ENCODE measurements at places on chromosomes 3 and 15. TPM values are rescaled to one million over a fixed set of nuclear protein-coding genes. Genes with fewer than 3 reads are reported as not detected.
A peak's percentile ranks its signal among the peaks of the same experiment; 100 is the strongest.

IGDCC3 gene
- polyA plus RNA-seq = 0.48 TPM

SLC9A9 gene
- polyA plus RNA-seq = 22.7 TPM

DUOXA2 gene
- 0.17 TPM for polyA plus RNA-seq

SLC2A2 gene
- polyA plus RNA-seq = not detected

C3orf20 gene
- not detected for polyA plus RNA-seq

TRH gene
- polyA plus RNA-seq = 0.54 TPM

POLR2M gene
- 47.1 TPM for polyA plus RNA-seq

PIF1 gene
- 0.99 TPM for polyA plus RNA-seq

DNA sequence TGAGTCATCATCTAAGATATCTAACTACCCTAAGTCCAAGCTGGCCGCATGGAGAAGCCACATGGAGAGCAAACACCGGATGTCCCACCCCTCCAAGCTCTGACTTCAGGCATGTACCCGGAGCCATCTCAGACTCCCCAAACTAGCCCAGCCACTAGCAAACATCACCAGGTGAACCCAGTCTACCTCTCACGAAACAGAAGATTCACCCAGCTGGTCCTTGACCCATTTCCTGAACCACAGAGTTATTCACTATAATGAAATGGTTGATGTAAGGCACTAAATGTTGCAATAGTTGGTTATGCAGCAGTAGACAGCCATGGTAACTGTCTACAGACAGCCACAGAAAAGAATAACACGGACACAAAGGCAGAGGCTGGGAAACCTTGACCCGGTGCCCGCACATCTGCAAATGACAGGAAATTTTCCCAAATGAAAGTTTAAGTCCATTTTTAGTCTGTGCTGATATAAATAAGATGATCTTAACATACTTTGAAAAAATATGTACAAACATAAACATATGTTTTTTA lies 265.5 kb upstream of the ATP10A start:
- no peak for DNase-seq

GRCh38 chr15:89327113-89327512 lies 7.5 kb downstream of the POLG start:
- DNase-seq = no peak

GRCh38 chr3:194174406-194174805 lies 38.5 kb downstream of the HES1 start:
- DNase-seq = no peak

DNA sequence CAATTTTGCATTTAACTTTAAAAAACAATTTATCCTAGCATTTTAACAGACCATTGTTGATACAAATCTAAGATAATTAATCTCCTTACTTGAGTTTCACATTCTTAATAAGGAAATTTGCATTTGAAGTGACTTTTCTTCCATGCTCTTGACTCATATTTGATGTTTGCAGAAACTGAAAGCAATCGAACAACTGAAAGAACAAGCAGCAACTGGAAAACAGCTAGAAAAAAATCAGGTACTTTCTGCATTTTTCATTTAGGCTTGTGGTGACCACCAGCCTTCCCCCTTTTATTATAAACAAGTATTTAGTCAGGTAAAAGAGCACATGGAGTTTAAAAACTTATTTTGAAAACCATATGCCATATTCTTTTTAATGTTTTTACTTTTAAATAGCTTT lies 20.1 kb upstream of the SELENOT start:
- DNase-seq = no peak

DNA sequence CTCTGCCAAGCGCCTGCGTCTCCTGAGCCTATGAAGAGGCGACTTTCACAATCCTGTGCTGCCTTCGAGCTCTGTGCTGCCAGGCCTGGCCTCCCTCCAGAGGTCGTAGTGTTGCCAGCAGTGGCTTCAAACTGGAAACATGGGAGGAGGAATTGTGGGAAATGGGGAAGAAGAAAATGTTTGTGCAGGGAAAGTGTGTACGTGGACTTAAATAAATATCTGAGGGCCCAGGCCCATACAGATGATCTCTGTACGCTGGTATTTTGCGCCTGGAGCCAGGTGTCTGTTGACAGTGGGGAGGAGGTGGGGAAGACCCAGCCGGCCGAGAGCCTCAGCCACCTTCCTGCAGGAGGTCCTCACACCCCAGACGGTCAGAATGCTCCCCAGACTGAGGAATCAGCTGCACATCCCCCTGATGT lies 44.6 kb downstream of the ZBTB38 start:
- peak; percentile 91 for DNase-seq

GRCh38 chr3:66098436-66098835 lies 59.7 kb upstream of the MAGI1 start:
- DNase-seq = no peak

- peak; percentile 1 for DNase-seq
These were observed 70.4 kb downstream of the CPN2 start for GRCh38 chr3:194280777-194281176.

DNA sequence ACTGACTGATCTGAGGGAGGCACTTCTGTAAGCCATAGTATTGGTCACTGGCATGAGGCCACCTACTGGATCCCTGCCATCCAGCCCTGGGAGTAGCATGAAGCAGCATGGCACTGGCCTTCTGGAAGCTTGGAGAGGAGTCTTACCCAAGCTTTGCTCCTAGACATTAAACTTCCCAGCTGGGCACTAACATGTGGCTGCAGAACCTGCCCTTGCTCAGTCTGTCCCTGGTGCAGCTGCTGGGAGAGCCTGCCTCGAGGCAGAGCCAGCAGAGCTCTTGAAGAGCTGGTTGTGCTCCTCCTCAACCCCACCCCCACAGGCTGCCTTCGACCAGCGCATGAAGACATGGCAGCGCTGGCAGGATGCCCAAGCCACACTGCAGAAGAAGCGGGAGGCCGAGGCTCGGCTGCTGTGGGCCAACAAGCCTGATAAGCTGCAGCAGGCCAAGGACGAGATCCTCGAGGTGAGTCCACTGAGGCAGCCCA lies 17.1 kb upstream of the SNX22 start:
- peak; percentile 66 for DNase-seq

GRCh38 chr15:92503889-92504288 lies 110.2 kb downstream of the ST8SIA2 start:
- DNase-seq = no peak

DNA sequence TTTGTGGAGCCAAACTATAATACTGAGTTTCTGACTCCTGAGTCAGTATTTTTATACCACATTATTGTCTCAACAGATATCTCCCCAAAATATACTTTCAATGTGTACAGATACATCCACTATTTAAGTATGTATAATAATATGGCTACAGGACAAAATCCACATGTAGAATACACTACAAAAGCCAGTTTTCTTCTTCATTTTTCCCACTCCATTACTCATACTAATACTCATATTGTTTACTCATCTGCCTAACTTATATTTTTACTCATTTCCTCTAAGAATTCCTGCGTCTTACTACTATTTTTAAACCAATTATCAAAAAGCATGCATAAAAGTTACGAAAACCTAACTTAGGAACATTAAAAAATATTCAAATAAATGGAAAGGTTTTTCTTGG lies 440.8 kb downstream of the ZNF385D start:
- DNase-seq = no peak

DNA sequence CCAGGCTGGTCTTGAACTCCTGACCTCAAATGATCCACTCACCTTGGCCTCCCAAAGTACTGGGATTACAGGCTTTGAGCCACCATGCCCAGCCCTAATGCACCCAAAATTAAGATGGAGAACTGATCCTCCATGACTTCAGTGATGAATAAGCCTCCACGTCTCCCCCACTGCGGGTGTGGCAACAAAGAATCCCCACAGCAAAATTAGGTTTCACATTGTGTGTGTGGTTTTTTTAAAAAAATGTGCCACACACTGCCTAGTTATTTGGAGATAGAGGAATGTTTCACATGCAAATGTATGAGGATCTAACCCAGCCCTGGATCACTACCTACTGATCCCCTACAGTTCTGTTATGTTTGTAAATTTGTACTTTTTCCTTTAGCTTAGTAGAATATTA lies 17.3 kb downstream of the HDAC11 start:
- no peak for DNase-seq

GRCh38 chr3:155218462-155218861 lies 75.0 kb downstream of the STRIT1 start:
- DNase-seq = no peak

GRCh38 chr3:13308380-13308801 lies 111.7 kb downstream of the NUP210 start:
- no peak for DNase-seq

DNA sequence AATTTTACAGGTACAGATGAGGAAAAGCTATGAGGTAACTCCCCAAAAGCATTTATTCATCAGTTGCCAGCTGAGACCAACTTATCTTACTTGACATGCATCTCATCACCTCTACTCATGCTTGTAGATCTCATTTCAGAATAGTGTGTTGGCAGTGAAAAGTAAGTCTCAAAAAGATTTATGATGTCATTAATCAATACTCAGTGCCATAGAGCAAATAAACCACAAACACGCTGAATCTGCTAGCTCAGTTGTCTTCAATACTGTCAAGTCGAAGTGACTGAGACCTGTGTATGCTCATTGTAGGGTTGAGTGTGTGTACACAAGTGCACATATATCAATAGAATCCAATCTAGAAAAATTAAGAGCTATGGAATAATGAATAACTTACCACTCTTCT lies 413.5 kb downstream of the CNTN3 start:
- no peak for DNase-seq

DNA sequence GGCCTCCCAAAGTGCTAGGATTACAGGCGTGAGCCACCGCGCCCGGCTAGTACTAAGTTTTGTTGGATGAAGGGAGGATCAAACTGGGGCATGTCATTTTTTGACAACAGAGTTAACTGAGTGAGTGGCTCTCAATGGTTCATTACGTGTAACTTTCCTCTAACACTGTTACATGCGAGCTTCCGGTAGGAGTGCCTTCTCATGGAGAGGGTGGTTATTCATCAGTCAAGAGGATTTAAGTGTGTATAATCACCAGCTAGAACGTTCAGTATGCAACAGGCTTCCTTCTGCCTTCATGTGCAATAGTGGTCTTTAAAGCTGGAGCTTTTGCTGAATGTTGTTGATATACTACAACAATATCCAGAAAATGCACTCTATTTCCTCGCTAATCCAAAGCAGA lies 19.1 kb upstream of the GOLGA8A start:
- no peak for DNase-seq

- no peak for DNase-seq
These were observed 384.4 kb upstream of the C2CD4B start for GRCh38 chr15:62549345-62549970.

GRCh38 chr3:147364771-147365170 lies 41.6 kb downstream of the ZIC4 start:
- no peak for DNase-seq

- no peak for DNase-seq
These were observed 175.0 kb downstream of the PDZRN3 start for GRCh38 chr3:73449774-73450173.

GRCh38 chr3:189936201-189936945 lies 184.3 kb downstream of the P3H2 start:
- DNase-seq = no peak

DNA sequence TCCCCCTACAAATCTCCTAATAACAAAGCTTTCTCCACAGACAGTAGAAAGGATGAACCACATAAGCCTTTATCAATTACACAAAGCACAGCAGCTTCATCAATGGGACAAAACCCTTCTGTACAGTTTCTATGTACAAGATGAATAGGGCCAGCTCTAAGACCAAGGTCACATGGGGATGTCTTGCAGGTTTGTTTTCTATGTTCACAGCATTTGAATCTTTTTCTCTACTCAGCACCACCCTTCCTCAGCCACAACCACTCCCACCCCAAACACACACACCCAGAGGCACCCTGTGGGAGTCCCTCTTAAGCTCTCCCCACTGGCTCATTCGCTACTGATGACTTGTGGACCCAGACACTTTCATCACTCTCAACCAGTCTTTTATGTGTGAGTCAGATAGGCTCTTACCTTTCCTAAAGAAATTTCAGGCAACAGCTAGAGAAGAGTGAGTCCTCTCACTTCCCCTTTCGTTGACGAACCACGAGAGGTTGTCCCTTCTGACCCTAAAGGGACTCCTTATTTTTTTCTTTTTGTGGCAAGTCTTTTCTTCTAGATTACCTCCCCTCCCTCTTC lies 57.9 kb downstream of the ARHGAP31 start:
- DNase-seq = no peak

DNA sequence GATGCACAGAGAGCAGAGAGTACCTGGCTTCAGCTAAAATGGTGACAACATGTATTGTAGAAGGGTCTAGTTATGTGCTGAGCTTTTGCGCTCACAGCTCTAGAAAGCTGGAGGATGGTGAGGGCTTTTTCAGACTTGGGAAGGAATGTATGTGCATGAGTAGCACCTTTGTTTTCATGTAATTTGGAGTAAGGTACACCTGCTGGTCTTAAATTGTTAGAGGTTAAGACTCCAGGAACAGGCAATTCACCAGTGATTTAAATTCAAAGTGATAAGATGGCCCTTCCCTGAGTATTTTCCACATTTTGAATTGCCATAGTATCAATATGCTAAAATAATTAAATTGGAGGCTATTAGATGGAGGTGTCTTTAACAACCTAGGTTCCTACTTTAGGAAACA lies 436.4 kb upstream of the GOLIM4 start:
- no peak for DNase-seq

DNA sequence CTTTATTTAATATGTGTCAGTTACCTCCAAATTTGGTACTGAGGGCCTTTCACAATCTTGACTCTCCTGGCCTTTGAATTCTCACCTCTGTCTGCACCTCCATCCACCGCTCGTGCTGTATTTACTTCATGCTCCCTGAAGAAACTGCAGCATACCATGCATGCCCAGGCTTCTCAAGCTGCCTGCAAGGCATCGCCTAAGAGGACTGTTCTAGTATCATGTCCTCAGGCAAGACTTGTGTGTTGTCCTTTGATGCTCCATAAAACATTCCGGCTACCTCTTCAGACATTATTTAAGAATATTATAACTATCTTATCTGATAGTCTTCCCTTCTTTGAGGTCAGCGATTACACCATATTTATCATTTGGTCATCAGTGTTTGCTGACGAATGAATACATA lies 682.5 kb downstream of the NR2F2 start:
- DNase-seq = no peak

DNA sequence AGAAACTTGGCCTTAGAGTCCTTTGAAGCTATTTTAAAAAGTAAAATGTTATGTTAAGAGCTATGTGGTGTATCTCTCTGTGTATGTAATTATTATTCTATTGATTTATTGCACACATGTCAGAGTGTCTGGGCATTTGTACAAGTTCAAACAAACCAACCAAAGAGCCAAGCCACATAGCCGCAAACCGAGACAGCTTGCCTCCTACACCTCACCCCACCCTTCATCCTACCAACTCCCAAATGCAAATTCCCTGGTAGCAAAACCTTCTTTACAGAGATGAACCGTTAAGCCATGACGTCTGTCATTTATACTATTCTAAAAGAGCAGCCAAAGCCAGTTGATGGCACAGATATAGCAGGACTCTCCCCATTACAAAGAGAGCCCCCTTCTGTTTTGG lies 332.3 kb downstream of the ERC2 start:
- no peak for DNase-seq

- no peak for DNase-seq
These were observed 195.4 kb downstream of the SUCLG2 start for GRCh38 chr3:67458896-67459530.

DNA sequence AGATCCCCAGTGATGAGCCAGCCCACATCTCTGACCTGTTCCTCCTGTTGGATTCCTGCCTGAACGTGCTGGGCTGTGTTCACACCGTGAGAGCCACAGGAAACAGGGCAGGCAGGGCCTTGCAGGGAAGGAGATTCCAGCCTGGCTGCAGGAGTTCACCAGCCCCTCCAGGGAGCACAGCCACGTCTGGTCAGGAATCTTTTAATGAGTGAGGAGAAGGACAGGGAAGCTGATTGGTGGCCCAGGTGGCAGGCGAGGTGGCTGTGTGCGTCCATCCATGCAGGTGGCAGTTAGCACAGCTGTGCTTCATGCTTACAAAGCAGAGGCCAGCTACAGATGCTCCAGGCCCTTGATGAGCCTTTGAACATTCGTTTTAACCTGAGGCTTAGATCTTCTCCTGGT lies 10.5 kb downstream of the LRRK1 start:
- DNase-seq = no peak

- peak; percentile 42 for DNase-seq
These were observed 13.9 kb upstream of the ANPEP start for GRCh38 chr15:89828281-89829145.

Measured in ovary (tissue), 10 donors.